Activated T-cell treated with anti-CD3 and anti-CD28 coated beads, Interleukin-2, amount 50 U/mL, for 1 hour (primary cell): ENCODE measurements at places on chromosomes 12 and 14.

GRCh38 chr14:64826845-64827244, 52.9 kb downstream of the SPTB start:
- no peak for DNase-seq

DNA sequence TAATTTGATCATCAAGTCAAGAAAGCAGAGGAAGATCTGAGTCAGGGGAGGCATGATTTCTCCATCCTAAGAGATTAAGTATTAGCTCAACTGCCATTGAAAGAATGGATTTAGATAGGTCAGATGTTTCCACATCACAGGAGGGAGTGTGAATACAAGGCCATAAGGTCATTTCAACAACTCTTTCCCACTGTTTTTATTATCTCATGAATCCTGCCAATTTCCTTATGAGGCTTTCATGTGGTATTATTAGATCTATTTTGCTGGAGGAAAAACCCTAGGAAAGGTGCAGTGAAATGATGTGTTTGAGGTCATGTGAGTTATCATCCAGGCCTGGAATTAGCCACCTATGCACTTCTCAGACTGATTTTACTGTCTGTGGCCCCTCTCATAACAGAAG, 269.0 kb downstream of the NOVA1 start:
- no peak for DNase-seq

DNA sequence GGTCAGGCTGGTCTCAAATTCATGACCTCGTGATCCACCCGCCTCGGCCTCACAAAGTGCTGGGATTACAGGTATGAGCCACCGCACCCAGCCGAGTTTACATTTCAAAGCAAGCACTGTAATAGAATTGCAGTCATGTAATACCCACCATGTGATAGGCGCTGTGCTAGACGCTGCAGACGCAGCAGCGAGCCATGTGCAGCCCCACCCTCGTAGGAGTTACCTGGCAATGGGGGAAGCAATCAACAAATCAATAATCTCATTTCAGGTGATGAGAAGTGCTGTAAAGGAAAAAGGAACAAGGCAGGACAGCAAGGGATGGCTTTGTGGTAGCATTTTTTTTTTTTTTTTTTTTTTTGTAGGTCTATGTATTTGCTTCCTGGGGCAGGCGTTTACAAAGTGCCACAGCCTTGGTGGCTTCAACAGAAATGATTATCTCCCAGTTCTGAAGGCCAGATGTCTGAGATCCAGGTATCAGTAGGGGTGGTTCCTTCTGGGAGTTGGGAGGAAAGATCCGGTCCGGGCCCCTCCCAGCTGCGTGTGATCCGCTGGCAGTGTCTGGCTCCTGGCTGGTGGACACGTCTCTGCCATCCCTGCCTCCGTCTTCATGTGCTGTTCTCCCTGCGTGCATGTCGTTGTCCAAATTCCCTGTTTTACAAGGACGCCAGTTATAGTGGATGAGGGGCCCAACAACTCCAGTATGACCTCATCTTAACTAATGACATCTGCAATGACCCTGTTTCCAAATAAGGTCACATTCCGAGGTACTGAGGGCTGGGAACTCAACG, 72.8 kb downstream of the TNFAIP2 start:
- DNase-seq, result no peak

GRCh38 chr12:46401662-46402061, 29.1 kb upstream of the SLC38A2 start:
- no peak for DNase-seq

DNA sequence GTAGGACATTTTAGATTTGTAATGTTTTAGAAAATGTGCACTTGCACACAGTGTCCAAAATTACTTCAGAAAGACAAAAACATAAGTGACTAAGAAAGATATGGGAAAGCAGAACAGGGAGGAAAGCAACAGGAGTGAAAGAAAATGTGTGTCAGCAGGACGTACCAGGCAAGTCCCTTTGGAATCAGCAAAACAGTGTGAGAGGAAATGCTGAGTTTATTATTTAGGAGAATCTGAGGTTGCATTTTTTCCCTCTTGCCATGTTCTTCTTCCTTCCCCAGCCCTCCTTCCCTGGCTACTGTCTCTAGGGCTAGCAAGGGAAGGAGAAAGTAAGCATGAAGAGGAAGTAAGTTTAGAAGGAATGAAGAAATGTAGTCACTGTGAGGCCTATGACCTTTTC, 67.7 kb upstream of the CD163 start:
- no peak for DNase-seq

DNA sequence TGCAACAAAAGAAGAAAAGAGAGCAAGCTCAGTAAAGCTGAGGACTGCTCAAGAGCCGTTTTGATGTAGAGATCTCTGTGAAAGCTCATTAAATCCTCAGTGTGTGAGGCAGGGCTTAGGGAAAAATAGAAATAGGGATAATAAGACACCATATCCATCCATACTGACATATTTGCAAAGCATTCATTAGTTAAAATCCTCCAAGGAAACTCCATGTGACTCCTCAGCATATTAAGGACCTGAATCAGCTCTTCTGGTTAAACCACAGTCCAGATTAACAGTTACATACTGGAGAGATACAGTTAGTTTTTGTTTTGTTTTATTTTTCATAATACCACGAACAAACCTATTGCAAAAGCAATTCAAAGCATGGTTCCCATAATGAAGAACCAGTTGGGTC, 288.2 kb downstream of the PAWR start:
- DNase-seq, result no peak

- DNase-seq, result no peak
Observed at GRCh38 chr14:63404906-63405305, 86.2 kb upstream of the GPHB5 start.

DNA sequence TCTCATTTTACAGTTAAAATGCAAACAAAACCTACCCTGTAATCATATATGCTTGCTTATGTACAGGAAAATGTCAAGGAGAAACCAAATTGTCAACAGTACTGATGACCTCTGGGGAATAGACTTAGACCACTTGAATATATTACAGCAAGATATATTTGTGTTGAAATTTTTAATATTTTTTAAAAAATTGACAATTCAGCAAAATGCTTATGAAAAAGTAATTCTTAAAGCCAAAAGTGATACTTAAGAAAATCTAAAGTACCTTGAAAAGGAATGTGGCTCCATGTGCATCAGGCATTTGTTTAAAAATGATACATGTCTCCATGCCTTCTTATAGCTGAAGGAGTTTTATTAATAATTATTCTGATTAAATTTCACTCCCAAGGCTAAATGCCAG, 49.2 kb downstream of the PTPN21 start:
- no peak for DNase-seq
